ENCODE measurements at places on chromosomes 3 and 15.

DNA sequence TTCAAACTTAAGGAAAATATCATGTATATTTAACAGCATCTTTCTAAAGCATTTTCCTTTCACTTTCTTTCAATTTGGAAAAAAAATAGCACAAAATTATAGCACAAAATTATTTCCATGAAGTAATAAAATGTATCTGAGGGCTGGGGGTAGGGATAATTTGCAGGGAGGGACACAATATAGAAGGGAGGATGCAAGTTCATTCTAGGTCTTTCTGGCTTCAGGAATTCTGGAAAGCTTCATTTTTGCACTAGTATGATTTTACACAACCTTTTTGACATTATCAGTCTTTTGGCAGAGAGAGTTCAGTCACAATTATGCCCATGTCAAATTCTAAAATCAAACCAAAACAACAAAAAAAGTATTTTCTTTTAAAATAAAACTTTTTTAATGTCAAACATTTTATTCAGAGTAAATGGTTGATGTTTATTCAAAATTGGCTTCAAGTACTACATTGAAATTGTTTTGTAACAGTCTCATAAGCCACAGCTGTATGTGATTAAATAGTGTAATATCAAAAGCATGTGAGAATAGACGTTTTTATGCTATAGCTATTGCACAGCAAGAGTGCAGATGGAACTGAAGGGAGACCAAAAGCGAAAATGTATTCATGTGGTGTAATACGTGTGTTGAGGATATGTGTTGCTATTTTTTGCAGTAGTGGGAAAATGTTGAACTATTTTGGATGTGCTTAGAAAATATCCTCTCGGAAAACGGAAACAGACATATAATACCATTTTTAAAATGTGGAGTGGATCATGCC lies 5.8 kb downstream of the RBMS3 start:
- no peak for DNase-seq

GRCh38 chr3:116969135-116969534 lies 259.6 kb downstream of the TUSC7 start:
- DNase-seq, result no peak

DNA sequence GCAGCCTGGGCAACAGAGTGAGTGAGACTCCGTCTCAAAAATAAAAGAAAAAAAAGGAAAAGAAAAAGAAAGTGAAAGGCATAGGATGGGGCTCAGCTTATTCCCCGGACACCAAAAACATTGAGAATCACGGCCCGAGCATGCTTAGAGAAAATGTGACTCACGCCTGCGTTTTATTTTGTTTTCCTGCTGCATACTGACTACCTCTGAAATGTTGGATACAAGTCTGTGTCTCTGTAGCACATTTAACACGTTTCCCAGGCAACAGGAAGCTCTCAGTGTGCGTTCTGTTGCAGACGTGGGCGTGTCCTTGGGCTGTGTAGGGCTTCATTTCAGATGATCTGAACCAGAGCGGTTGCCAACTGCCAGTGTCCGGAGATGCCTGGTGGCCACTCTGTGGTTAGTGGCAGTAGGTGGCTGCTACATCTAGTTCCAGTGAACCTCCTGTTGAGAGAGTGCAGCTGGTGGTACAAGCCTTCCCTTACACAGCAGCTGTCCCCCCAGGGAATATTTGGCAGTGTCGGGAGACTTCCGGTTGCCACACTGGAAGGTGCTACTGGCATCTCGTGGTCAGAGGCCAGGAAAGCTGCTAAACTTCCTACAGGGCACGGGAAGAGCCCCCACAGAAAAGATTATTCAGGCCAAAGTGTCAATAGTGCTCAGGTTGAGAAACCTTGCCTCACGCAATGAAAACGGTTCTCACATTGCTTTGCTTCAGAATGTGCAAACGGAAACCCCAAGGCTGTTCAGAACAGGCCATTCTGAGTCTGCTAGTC lies 3.0 kb downstream of the SLC51A start:
- peak; percentile 80 for DNase-seq

GRCh38 chr3:69197922-69198530 lies 75.6 kb upstream of the LMOD3 start:
- DNase-seq, result no peak

- no peak for DNase-seq
These were observed 329.7 kb upstream of the KCNMB2 start for GRCh38 chr3:178206521-178206920.

- DNase-seq, result no peak
These were observed 11.3 kb upstream of the TMEM87A start for GRCh38 chr15:42284551-42284950.

DNA sequence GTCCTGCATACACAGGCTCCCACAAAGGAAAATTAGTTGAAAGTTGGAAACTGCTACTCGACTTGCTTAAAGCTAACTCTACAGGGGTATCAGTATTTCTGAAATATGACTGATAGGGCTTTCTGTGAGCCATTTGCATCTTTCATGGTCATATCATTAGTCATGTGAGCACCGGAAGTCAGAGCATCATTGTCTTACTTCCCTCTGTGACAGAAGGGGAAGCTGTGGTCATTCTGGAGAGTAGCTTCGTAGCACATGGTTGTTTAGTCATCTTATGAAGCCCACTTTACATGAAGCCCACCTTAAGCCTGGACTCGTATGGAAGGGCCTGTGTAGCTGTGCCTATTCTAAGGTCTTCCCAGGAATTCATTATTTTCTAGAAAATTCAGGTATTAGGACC lies 69.0 kb downstream of the COL6A5 start:
- peak; percentile 30 for DNase-seq

- DNase-seq, result peak; percentile 62
These were observed 15.6 kb downstream of the SNAP23 start for GRCh38 chr15:42511007-42511391.

DNA sequence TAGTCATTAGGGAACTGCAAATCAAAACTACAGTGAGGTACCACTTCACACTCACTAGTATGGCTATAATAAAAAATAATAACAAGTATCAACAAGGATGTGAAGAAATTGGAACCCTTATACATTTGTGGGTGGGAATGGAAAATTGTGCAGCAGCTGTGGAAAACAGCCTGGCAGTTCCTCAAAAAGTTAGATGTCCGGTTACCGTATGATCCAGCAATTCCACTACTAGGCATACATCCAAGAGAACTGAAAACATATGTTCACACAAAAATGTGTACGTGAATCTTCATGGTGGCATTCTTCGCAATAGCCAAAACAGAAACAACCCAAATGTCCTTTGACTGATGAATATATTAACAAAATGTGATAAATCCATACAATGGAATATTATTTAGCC lies 187.9 kb upstream of the LYSMD4 start:
- no peak for DNase-seq

GRCh38 chr3:122681974-122682409 lies 1.4 kb downstream of the PARP14 start:
- DNase-seq, result peak; percentile 54

GRCh38 chr3:18937574-18937973 lies 210.7 kb upstream of the KCNH8 start:
- DNase-seq, result no peak

GRCh38 chr3:119831941-119832371 lies 50.1 kb downstream of the NR1I2 start:
- no peak for DNase-seq

DNA sequence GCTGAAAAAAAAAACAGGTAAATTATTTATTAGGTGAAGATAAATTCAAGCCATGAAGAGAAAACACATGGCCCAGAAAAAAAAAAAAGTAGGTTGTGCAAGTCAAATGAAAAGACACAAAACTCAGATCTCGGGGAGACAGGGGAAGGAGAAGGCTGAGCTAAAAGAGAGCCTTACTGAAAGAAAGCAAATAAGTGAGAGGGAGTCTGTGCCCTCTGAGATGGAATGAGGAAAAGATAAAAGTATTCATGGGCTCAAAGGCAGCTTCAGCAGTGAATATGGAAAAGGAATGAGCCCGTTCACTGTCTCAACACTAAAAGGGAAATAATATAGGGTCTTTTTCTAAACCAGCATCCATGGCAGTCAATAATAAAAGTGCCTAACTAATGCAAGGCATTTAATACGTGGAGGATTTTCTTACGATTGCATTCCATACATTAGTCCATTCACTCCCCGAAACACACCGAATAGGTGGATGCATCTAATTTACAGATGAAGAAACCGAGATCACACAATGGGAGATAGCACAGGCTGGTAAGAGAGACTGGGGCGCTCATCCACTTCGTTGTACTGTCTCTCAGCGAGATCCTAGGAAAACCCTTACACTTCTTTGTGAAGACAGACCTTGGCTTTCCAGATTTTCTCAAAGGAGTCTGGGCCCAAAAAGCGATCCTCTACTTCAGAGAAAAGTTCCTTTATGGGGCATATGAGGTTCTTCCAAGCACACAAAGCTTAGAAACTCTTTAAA lies 1.1 kb downstream of the TFDP2 start:
- no peak for DNase-seq

GRCh38 chr3:126259411-126260391 lies 79.3 kb upstream of the ALDH1L1 start:
- no peak for DNase-seq

DNA sequence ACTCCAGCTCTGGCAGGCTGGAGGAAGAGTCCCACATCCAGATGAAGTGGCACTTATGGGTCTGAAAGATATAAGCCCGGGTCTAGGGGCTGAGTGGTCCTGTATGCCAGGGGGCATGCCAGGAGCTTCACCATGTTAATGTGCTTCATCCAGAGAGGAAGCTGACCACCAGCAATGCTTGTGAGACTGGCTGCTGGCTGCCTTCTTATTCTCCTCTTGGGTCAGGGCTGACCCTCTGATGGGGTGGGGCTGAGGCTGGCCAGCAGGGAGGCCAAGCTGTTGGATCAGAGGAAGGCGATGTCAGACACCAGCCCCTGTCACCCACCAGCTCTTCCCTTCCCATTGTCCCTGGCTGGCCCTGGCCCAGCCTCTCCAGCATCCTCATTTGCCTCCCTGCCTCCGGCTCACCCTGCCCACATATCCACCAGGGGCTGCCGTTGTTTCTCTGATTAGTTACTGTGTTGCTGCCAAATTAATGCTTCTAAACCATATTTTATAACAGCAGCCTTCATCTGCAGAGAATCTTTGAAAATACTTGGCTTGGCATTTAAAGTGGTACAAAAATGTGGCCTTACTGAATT lies 20.4 kb upstream of the PSTPIP1 start:
- DNase-seq, result no peak

DNA sequence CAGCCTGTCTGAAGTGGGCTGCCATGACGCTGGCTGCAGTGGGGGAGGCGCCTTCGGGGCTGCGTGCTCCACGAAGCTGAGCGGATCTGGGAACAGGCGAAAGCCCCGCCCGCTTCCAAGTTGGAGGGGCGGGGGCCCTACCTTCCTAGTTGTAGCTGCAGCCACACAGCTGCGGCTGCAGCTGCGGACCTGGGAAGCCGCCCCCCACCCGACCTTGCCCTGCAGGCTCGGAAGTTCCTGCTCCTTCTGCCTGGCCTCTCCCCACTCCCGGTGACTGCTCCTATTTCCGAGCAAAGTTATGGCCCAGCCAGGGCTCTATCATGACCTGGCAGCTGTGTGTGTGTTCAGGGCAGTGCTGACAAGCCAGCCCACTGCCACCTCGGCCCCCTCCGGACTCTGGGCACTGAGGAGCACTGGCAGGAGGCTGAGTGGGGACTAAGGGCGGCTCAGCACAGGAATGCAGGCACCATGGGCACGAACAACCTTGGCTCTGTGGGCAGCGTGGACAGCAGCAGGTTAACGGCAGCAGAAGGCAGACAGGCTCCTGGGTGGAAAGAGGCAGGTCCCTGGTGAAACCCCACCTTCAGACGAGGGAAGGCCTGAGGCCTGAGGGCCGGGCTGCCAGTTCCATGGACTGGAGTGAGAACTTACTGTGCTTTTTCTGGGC lies 352.4 kb upstream of the TMCO5A start:
- DNase-seq, result no peak

- DNase-seq, result peak; percentile 74
These were observed 1.5 kb downstream of the C2CD4A start for GRCh38 chr15:62068071-62068809.

- DNase-seq, result no peak
These were observed 313.4 kb upstream of the NECTIN3 start for GRCh38 chr3:110758208-110758607.

DNA sequence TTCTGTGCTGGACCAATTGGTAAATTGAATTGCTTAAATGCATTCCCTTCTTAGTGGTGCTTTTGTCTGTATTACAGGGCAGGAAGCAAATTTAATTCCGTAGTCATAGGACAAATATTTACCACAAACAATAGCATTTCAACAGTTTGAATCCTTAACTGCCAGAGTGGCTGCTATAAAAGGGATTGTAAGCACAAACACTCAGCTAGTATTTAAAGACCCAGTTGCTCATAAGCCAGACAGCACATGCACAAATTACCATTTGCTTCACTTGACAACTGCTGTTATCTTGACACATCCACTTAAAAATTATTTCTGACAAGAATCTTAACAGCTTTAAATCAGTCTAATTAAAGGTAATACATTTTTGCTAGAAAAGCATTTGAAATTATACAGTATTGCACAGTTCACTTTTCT lies 490.2 kb upstream of the ADAMTS9 start:
- no peak for DNase-seq

DNA sequence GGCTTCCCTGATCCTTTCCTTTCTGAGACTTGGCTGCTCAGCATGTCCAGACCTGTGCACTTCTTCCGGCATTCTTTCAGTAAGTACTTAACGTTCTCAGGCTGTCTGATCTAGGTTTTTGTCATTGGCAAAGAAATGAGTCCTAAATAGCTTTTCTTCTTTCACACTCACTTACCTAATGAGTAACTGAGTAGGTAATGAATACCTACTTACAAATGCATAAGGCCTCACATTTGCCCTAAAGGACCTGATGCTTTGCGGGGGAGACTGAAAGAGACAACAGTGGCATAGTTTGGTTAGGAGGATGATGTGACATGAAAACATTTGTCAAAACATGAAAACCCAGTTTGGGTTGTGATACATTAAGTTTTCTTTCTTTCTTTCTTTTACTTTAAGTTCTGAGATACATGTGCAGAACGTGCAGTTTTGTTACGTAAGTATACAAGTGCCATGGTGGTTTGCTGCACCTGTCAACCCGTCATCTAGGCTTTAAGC lies 516.7 kb upstream of the CFAP20DC start:
- DNase-seq, result no peak

All from CD14-positive monocyte (primary cell).